ENCODE measurements at places on chromosomes 4 and X.

DNA sequence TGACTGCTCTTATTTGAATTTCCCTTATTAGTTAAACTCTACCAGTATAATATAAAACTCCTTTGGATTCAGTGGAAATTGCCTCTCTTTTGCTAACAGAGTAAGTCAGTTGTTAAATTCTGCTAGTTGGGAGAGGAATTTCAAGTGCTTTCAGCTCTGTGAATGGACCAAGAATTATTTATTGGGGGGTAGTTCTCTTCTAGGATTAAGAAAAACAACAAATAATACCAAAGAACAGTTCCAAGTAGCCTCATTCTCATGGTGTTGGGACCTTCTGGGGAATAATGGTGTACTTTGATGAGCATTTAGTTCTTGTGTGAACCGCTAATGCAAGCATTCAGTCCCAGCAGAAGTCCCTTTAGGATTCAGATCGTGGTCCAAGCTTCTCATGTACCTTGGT is 11.6 kb downstream of the SPARCL1 start:
- no peak for DNase-seq

DNA sequence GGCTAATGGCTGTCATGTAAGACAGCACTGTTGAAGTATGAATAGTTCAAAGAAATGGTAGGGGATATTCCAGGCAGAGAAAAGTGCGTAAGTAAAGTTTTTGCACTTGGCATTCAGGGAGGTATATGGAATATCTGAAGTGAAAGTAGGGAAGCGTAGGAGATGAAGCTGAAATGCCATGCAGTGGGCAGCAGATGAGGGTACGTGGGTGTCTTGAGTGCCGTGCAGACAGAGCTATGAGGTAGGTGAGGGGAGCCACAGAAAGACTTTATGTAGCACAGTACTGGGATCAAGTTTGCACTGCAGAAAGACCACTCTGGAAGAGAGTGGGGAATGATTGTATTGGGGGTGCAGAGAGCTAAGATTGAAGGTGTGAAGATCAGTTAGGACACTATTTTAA is 5.2 kb upstream of the SCD5 start:
- DNase-seq: no peak

DNA sequence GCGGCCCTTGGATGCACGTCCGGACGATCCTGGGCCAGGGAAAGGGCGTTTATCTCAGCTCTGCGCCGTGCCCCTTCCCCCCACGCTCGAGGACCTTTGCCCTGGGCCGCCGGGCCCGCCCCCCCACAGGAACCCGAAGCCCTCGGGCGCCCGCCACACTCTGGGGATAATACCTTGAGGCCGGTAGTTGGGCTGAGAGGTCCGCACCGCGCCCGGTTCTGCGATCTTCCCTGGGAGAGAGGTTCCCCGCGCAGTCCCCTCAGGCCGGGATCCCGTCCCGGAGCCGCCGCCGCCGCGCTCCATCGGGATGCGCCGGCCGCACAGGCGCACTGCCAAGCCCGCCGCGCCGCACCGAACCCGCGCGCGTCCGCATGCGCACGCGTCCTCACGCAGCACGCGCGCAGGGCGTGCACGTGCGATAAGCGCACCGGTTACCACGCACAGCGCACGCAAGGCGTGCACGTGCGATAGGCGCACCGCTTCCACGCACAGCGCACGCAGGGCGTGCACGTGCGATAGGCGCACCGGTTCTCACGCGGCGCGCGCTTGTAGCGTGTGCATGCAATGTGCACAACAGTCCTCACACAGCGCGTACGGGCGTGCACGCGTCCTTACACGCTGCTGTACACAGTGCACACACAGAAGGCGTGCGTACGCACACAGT is at the start of gene MAP7D2:
Gene MAP7D2 (minus strand): TSS at position 331 of the 664 bp plus-strand sequence. CDS start 28 bp downstream, at position 303.
- DNase-seq: no peak

GRCh38 chrX:75784680-75785491 is at the start of gene MAGEE2:
MAGEE2 (minus strand) TSS chrX:75785254; CDS start chrX:75785051, 203 bp downstream.
- no peak for DNase-seq

GRCh38 chrX:77768787-77769186 is 17.2 kb downstream of the ATRX start:
- DNase-seq: no peak

DNA sequence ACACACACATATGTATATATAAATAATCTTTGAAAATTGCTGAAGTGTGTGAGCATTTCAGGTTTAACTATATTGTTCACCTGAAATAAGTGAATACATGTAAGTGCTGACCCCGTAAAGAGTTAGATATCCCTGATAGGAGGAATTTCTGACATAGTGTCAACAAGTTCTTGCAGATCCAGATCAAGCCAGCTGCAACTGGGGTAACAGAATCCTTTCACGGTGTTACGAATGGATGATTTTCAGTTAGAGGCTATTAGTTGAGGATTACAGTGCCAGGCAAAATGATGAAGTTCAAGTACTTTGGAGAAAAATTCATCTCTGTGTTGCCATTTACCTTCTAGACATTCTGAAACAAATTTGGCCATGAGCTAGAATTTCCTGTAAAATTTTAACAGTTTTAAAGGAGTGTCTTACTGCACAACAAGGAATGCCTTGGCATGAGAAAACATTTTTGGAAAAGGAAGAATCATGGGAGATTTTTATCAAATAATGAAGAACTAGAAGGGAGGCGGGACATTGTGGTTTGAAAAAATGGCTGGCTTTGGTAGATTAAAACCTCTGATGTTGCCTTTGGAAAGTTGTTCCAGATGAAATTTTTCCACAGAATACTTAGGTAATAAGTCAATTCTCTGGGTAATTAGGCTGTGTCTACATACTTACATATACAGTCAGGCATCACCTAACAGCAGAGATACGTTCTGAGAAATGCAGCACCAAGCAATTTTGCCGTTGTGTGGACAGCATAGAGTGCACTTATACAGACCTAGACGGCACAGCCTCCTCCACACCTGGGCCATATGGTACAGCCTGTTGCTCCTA is 84.4 kb upstream of the FAT1 start:
- DNase-seq: no peak

Measured in activated CD8-positive, alpha-beta memory T cell treated with anti-CD3 and anti-CD28 coated beads for 1 hour (primary cell).